GM12878 (cell line): ENCODE measurements at places on chromosomes 13 and 19. TPM values are rescaled to one million over a fixed set of nuclear protein-coding genes. Genes with fewer than 3 reads are reported as not detected.

DNA sequence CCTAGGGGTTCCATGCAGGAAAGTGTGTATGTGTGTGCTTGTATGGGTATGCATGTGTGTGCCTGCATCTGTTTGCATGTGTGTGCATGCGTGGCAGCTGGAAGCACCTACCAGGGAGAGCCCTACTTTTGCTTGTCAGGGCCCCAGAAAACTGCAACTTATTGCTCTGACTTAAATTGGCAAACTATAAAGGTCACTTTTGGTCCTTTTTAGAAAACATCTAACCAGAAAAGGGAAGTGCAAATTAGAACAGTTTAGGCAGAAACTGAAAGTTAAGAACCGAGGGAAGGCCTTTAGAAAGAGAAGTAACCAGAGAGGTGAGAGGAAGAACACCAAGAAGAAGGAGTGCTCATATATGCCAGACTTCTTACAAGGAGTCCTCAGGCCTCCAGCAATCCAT is 32.5 kb downstream of the DLEU7 start:
- peak overlapping the region; percentile 67 for H3K27ac ChIP-seq
- DNase-seq = peak; percentile 76
- peak overlapping the region; percentile 25; the same call in 1 of the 2 replicates for H3K4me3 ChIP-seq
- H3K36me3 ChIP-seq = no peaks in the 10 kb centered on the region
- peaks cover 20% of the 10 kb centered on the region for H3K4me1 ChIP-seq

GRCh38 chr19:18763674-18764590 is 27.2 kb downstream of the COMP start:
- no peak for DNase-seq
- peaks cover 6% of the 10 kb centered on the region for H3K4me1 ChIP-seq
- H3K36me3 ChIP-seq = no peaks in the 10 kb centered on the region
- no peak overlapping the region for H3K27ac ChIP-seq

- no peaks in the 10 kb centered on the region for H3K27me3 ChIP-seq
- H3K27ac ChIP-seq = no peak overlapping the region
- H3K4me3 ChIP-seq = no peak overlapping the region
- H3K36me3 ChIP-seq = no peaks in the 10 kb centered on the region
These were observed 19.8 kb downstream of the ADPRHL1 start for GRCh38 chr13:113433391-113433916.

GRCh38 chr19:48805452-48805851 is 5.4 kb downstream of the BCAT2 start:
- no peaks in the 10 kb centered on the region for H3K27me3 ChIP-seq
- no peak overlapping the region for H3K27ac ChIP-seq
- H3K4me3 ChIP-seq = no peak overlapping the region
- H3K4me1 ChIP-seq = no peaks in the 10 kb centered on the region

DNA sequence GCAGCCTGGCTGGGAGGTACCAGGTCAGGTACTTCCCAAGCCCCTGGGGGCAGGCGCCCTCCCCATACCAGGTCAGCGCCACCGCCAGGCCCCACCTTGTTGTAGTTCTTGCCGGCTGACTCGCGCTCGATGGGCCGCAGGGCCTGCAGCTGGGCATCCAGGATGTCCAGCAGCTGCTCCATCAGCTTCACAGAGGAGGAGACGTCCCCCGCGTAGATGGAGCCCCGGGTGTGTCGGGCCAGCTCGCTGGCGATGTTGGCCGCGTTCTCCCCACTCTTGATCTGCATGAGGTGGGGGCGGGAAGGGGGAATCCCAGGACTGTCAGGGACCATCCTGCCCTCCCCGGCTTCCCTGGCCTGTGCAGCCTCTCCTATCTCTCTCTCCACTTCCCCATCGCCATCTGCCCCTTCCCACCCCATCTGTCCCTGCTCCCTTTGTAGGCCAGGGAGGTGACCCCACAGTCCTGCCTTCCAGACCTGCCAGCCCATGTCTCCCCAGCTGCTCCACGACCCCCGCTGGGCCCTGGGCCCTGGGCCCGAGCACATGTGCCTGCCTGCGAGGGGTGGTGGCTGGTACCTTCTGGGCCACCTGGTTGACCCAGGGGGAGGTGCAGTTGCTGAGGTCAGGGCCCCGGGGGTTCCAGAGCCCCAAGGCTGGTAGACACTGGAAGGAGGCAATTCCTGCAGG is 23.8 kb upstream of the ASF1B start:
- no peak overlapping the region for H3K27ac ChIP-seq
- H3K4me1 ChIP-seq = no peaks in the 10 kb centered on the region
- DNase-seq = no peak
- no peaks in the 10 kb centered on the region for H3K36me3 ChIP-seq

DNA sequence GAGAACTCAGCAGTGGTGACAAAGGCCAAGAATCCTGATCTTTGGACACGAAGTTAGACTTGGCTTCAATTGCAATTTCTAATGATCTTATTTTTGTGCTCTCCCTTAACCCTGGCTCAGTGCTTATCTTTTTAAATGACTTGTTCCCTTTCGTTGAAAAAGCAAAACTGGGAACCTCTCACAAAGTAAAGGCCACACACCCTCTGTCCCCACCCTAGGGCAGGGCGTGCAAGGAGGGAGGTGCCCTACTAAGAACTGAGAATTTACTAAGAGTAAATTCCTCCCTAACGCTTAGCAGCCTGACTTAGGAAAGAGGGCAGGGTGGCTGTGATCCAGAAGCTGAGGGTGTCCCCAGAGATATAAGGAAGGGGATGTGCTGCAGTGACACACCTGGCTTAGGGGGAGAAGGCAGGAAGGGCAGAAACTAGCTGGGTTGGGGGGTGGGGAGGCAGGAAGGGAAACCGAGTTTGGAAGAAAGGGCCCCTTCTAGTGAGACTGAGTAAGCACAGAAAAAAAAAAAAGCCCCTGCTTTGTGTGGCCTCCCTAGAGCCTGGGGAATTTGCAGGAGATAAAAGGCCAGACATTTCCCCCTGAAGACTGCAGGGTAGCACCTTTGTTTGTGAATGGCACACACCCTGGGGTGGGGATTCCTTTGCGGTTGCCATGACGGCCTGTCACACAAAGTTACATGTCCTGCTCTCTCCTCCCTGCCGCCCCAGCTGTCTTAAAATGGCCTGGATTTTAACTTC is 435.1 kb downstream of the EFNB2 start:
- no peak for DNase-seq
- H3K27ac ChIP-seq = no peak overlapping the region
- H3K4me3 ChIP-seq = no peak overlapping the region
- H3K27me3 ChIP-seq = no peaks in the 10 kb centered on the region
- H3K4me1 ChIP-seq = no peaks in the 10 kb centered on the region

DNA sequence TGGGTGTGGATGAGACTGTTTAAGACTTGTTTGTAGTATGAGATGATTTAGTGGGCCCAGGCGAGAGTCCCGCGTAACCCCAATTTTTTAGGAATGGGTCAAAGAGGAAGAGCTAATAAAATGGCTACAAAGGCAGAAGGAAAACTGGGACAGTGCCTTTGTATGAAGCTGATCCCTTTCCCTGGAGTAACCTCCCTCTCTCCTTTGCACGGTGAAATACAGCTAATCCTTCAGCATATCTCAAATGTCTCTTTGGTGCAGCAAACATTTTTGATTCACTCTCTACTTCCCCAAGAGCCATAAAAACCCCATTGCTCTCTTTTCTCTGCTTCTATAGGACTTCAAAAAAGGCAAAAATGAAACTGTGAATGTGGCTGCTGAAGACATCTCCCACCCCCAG is 473.8 kb downstream of the KLF5 start:
- H3K27ac ChIP-seq = no peak overlapping the region
- no peak overlapping the region for H3K4me3 ChIP-seq
- H3K27me3 ChIP-seq = no peaks in the 10 kb centered on the region
- no peaks in the 10 kb centered on the region for H3K4me1 ChIP-seq
- H3K36me3 ChIP-seq = no peaks in the 10 kb centered on the region

DNA sequence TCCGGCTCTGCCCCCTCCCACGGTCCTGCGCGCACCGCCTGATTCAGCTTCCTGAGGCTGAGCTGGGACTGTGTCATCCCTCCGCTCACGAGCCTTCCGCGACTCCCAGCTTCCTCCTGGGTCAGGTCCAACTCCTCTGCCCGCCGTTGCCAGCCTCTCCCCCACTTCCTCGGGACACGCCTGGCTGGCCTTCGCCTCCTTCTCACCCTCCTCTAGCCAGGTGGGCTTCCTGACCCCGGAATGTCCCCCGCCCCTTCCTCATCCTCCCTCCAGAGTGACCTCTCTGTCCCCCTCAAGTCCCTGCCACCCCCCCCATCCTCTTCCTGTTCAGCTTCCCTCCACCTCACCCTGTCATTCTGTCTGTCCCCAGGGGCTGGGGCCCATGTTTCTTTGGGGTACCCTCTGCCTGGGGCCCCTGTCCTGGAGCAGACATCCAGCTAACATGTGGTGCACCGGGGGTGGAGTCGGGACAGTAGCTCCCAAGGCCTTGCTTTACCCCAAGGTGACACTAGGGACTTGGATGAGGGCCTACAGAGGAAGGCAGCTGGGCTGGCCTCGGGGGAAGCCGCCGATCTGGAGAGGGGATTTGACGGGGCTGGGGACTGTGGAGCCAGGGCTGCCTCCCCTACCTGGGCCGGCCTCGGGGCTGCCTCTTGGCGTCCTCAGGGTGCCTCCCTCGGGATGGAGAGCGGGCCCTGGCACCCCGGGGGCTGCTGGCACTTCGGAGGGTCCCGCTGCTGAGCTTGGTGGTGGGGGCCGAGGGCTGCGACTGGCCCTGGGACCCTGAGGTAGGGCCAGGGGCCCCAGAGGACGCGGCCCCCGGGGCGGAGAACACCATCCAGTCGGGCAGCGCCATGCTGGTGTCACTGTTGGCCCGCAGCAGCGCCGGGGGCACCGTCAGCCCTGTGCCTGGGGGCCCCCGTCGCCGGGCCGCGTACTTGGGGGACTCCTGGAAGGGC is 16.5 kb downstream of the SHANK1 start:
- H3K27ac ChIP-seq = no peak overlapping the region
- no peak for DNase-seq
- no peaks in the 10 kb centered on the region for H3K36me3 ChIP-seq

- no peak for DNase-seq
- H3K27ac ChIP-seq = no peak overlapping the region
- no peak overlapping the region for H3K4me3 ChIP-seq
These were observed 94.1 kb upstream of the UFM1 start for GRCh38 chr13:38255600-38255999.

DNA sequence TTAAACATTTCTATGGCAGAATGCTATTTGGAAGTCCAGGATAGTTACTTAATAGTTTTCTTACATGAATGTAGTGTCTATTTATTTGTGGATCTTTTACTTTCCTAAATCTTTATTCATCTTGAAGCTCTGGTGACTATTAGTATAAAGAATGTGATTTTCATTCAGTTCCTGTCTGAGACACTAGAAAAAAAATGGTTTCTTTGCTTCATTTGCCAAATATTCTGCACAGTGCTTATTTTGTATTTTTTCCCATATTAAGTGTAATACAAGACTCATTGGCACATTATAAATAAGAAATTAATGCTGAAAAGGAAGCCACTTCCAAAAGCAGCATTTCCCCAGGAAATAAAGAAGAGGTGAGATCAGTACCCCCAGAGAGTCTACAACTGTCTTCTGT is 109.8 kb downstream of the POSTN start:
- DNase-seq = no peak
- no peak overlapping the region for H3K4me3 ChIP-seq
- H3K27me3 ChIP-seq = no peaks in the 10 kb centered on the region
- no peaks in the 10 kb centered on the region for H3K4me1 ChIP-seq
- H3K27ac ChIP-seq = no peak overlapping the region
- no peaks in the 10 kb centered on the region for H3K36me3 ChIP-seq

- peak overlapping the region; percentile 11; the same call in 1 of the 2 replicates for H3K4me3 ChIP-seq
- no peak for DNase-seq
- no peak overlapping the region for H3K27ac ChIP-seq
These were observed 2.0 kb downstream of the LRRC4B start for GRCh38 chr19:50565984-50566903.

GRCh38 chr19:53467485-53468262 is at the start of gene ZNF813:
Gene ZNF813 (plus strand): TSS chr19:53467733. CDS start chr19:53483823, 16,090 bp downstream.
- no peaks in the 10 kb centered on the region for H3K36me3 ChIP-seq
- no peaks in the 10 kb centered on the region for H3K27me3 ChIP-seq
- no peaks in the 10 kb centered on the region for H3K4me1 ChIP-seq
- peak within 1 kb of the TSS; percentile 96 for H3K4me3 ChIP-seq

DNA sequence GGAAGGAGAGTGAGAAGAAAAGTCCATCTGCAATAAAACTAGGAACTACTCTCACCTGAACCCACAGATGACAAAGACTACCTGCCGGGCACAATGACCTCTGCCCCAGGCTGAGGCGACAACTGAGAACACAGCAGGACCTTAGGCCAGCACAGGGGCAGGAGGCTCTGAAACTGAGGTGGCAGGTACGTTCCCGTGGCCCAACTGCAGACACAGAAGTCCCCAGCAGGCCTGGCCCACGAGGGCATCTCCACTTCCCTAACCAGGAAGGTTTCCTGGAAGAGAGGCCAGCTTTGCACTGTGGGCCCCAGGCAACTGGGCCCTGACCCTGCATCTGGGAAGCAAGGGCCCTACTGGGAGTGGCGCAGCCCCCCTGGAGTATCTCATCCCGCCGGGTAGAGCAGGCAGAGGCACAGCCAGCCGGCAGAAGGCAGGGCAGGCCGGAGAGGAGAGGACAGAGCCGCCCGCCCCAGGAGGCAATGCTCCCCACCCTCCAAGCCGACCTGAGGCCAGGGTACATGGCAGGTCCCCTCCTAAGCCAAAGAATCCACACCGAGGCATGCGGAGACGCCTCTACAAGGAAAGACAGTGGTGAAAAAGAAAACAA is 32.7 kb downstream of the STK24 start:
- DNase-seq = no peak
- H3K36me3 ChIP-seq = peaks cover 5% of the 10 kb centered on the region; the same call in 1 of the 2 replicates
- H3K4me3 ChIP-seq = peak overlapping the region; percentile 63; the same call in 1 of the 2 replicates
- H3K27ac ChIP-seq = peak overlapping the region; percentile 82; the same call in 1 of the 2 replicates
- H3K4me1 ChIP-seq = peaks cover 55% of the 10 kb centered on the region

- H3K27ac ChIP-seq = peak overlapping the region; percentile 54
- H3K4me3 ChIP-seq = peak overlapping the region; percentile 47; the same call in 1 of the 2 replicates
- no peaks in the 10 kb centered on the region for H3K36me3 ChIP-seq
- no peaks in the 10 kb centered on the region for H3K27me3 ChIP-seq
- peak; percentile 89 for DNase-seq
These were observed 95.2 kb upstream of the CLDN10 start for GRCh38 chr13:95457294-95457693.

- peaks cover 8% of the 10 kb centered on the region for H3K4me1 ChIP-seq
- H3K4me3 ChIP-seq = no peak overlapping the region
- H3K27ac ChIP-seq = no peak overlapping the region
- H3K36me3 ChIP-seq = peaks cover 2% of the 10 kb centered on the region; the same call in 1 of the 2 replicates
- no peak for DNase-seq
These were observed 10.4 kb downstream of the KDM4B start for GRCh38 chr19:4979211-4979807.

- peaks cover 16% of the 10 kb centered on the region for H3K4me1 ChIP-seq
- H3K36me3 ChIP-seq = no peaks in the 10 kb centered on the region
- peak within 1 kb of the TSS; percentile 4; the same call in 1 of the 2 replicates for H3K27ac ChIP-seq
- H3K27me3 ChIP-seq = no peaks in the 10 kb centered on the region
These were observed at the start of gene RASGRP4 for GRCh38 chr19:38425810-38426466. Gene RASGRP4 (minus strand): TSS chr19:38426219. CDS start chr19:38426091, 128 bp downstream.

GRCh38 chr19:53947624-53948023 is 15.1 kb upstream of the CACNG8 start:
- DNase-seq = no peak
- H3K36me3 ChIP-seq = no peaks in the 10 kb centered on the region
- no peaks in the 10 kb centered on the region for H3K4me1 ChIP-seq
- H3K27ac ChIP-seq = no peak overlapping the region

PSPN gene
- polyA plus RNA-seq = 0.41 and 0.57 TPM in 2 replicates

SLC25A23 gene
- polyA plus RNA-seq = 22.1 and 57.4 TPM in 2 replicates

ZIM2 gene
- not detected in 2 replicates for polyA plus RNA-seq

KIR3DL1 gene
- not detected in 2 replicates for polyA plus RNA-seq
